Stimulated activated CD4-positive, alpha-beta T cell treated with anti-CD3 and anti-CD28 coated beads, Interleukin-1b, Interleukin-23, amount 100 ng/mL, for 1 hour (primary cell): ENCODE measurements at places on chromosomes 4 and X.

DNA sequence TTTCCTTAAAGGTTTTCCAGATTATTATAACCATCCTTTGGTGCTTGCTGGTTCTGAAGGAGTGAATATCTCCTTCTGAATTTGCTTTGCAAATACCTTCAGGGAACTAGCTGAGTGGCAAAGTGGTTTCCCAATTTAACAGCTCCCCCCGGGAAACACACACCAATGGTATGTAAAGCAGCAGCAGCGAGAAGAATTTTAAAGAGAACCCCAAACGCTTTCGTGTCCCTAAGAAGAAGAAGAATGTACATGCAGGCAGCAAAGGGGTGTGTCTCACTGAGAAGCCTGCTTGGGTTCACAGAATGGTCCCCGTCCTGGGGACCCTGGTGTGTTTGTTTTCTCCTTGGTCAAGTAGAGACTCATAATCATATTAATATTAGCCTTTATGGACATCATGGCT is 4.2 kb upstream of the AKAP17A start:
- DNase-seq = no peak

DNA sequence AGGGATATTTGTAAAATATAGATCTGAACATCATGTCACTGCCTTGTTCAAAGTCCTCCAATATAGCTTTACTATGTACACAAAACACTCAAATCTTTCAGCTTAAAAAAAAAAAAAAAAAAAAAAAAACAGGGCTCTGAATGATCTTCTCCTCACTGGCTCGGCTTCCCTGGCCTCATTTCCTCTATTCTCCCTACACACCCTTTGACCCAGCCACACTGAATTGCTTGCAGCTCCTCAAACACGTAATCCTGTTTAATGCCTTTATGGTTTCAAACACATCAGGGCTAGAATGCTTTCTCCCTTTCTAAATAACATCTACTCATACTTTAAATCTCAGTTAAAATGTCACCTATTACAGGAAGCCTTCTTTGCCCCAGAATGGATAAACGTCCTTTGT is 60.8 kb downstream of the MTMR8 start:
- no peak for DNase-seq

- no peak for DNase-seq
Measured at GRCh38 chrX:115448146-115448545, 112.8 kb upstream of the PLS3 start.

GRCh38 chr4:80931631-80932081 is 98.9 kb upstream of the BMP3 start:
- no peak for DNase-seq

DNA sequence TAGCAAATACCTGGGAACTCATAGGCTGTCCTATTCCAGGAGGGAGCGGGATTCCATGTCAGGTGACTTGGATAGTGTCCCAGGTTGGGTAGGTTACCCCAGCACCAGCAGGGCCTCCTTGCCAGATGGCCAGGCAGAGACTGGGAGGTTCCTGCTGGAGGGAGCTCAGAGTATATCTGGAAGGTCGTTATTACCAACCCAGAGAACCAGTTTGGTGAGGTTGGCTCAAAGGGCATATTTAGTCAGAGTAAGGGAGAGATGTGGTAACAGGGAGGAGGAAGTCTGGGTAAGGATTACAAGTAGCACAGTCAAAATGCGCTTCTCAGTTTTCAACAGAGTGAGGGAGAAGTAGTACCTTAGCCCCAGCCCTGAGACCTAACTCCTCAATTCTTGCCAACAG is 53.3 kb upstream of the LNX1 start:
- DNase-seq = no peak

DNA sequence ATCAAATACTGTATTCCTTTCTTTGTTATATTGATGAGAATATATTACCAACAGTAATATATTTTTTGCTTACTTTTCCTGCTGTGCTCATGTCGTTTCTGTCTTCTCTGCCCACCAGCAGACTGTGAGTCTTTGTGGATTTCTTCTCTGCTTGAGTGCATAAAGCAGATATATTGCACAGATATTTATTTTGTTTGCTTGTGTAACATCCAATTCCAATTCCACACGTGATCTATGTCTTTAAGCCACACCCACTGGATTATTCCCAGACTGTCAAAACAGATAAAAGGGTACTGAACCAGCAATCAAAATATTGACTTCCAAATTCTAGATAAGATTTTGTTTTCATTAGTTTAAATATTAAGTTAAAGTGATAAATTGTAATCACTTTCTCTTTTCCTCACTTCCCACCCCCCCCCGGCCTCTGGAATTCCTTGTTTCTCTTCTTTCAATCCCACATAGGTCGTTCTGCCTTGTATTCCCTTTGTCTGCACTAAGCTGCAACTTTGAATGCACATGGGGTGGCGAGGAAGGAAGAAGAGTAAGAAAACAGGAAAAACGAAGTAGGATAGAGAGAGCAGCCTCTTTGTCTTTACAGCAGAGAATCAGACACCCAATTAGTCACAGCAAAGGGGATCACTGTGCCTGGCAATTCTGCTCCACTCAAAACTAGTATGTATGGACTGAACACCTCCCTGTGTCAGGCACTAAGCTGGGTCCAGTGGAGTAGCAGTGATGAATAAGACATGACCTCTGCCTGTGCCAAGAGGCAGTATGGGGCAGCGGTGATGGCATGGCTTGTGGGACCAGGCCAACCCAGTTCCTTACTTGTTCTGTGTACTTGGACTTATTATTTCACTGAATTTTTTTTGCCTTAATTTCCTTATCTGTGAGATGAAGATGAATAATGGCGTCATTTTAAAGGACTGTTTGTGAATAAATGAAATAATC is at the start of gene ADH1B:
TSS of gene ADH1B (minus strand) at position 161 of the 951 bp plus-strand sequence. CDS start at position 91, 70 bp downstream.
- DNase-seq = no peak

DNA sequence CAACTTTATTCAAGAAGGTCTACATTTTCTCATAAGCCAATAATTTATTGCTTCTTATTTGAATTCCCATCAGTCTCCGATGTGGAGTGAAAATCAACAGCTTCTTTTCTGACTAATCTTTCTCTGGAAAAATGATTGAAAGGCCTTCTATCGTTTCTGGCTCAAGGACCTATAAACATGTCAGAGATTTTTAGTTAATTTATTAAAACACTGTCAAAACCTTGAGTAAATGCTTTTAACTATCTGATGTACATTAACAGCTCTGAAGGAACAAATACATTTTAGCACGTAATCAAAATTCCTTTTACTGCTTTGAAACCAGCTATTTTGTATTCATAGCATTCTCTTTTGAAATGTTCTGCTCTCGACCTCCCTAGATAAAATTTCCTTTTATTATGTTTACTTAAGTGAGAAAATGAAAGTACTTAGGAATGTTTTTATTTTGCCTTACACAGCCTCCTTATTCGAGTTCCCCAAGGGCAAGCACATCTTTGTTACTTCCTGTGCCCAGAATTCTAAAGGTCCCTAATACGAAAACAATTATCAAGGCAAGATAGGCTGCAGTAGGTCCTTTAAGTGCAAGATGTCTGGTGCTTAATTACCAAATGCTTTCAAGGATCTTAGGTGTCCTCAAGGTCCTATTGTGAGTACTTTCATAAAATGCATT is 3.1 kb upstream of the ZFX start:
- DNase-seq = no peak

GRCh38 chr4:142155347-142155746 is 519.0 kb downstream of the IL15 start:
- no peak for DNase-seq

DNA sequence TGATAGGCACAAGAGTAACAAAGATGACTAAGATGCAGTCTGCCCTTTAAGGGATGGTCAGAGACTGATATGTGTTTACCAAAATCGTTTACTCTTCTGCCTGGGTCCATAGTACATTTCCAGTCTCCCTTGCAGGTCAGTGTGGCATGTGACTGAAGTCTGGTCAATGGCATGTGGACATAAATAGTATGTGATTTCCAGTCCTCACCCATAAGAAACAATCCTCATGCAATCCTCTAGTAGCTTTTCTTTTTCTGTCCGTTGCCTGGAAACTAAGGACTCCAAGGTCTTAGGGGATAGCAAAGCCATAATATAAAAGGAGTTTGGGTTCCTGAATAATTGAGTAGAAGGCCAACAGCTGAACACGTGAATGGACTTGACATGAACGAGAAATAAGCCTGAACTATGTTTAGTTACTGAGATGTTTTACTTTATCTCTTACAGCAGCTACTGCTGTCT is 1.1 kb downstream of the SLC9B2 start:
- no peak for DNase-seq

DNA sequence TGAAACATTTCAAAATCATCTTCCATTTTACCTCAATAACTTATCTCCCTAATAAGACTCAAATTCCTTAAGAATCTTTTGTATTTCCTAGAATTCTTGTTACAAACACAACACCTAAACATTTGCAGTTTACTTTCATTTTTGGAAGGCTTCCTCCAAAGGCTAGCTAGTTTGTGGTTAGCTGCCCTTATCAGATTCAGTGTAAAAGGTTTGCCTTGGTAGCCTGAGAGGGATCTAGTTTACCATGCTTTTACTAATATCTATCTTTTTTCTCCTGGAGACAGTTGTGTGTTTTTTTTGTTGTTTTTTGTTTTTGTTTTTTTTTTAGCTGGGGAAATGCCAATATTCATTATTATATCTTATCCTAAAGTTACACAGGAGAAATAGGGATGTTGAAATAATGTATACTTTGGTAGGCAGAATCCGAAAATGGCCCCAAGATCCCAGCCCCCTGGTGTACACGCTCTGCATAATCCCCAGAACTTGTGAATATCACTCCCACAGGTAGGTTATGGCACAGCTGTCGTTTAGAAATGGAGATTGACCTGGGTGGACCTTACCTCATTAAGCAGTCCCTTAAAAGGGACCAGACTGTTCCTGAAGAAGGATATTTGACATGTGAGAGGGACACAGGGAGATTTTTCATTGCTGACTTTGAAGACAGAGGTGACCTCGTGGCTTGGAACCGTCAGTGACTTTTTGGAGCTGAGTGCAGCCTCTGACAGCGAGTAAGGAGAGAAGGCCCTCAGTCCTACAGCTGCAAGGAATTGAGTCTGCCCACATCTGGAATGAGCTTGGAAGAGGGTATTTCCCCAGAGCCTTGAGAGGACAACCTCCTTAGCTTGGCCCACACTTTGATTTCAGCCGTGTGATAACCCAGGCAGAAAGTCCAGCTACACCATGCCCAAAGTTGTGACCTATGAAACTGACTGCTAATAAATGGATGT is 33.4 kb downstream of the SEPTIN11 start:
- DNase-seq = no peak

GRCh38 chrX:30898886-30899285 is 9.8 kb upstream of the TAB3 start:
- DNase-seq = no peak

GRCh38 chrX:120305531-120306141 is 5.6 kb downstream of the TMEM255A start:
- no peak for DNase-seq

- DNase-seq = no peak
Measured at GRCh38 chr4:83613994-83614393, 78.1 kb downstream of the GPAT3 start.

DNA sequence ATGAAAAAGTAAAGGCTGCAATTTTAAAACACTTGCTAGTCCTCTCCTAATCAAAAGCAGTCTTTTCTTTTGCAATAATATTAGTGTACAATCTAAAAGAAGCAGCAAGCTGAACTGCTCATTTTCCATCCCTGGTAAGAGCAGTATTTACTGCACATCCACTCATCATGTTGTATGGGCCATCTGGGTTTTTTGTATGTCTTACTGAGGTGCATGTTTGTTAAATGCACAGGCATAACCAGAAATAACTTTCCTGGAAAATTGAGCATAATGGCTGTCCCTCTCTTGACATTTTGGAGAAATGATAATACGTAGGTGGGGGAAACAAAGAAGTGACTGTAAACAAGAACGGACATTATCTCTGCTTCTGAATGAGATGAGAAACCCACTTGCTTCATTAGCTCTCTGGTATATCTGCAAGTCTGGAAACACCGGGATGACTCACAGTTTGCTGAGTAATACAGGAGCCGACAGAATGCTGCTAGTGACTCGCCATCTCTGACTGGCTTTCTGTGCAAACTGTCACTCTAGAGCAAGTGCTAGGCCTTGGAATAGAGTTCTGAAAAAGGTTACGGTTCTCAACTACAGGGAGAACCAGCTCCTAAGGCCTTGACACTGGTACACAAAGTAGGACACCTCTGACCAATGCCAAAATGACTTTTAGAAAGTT is 85.7 kb upstream of the MTM1 start:
- peak; percentile 13 for DNase-seq

DNA sequence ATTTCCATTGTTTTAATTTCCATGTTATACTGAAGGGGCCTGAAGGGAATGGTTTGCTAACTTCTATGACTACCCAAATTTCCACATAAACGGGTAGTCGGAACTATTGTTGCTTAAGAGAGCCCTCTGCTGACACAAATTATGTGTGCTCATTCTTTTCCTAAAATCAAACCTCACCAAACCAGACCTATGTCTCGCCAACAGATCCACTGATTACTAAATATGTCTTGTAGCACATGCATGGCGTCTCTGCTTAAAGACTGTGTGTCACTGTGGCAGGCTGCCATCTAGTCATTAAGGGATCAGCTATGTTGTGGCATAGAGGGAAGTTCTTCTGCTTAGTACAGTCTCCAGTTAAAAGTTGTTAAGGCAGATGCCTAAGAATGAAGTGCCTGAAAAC is 25.1 kb downstream of the PIR start:
- no peak for DNase-seq

GRCh38 chrX:111309083-111309482 is 38.8 kb upstream of the CAPN6 start:
- no peak for DNase-seq

DNA sequence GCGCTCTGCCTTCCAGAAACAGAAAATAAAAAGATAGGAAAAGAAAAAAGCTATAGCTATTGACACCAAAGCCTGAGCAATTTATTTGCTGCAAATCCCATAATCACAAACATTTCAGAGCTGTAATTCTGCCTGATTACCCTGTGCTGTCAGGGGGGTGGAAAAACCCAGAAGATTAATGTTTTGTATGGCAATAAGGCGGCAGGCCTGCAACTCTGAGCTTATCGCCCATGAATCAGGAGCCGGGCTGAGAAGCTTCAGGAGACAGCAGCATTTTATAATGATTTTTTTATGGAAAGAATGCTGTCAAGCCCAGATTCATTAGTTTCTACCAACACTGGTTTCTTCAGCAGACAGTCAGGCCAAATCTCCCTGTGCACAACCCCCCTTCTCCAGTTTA is 82.6 kb upstream of the TMEM164 start:
- DNase-seq = no peak

DNA sequence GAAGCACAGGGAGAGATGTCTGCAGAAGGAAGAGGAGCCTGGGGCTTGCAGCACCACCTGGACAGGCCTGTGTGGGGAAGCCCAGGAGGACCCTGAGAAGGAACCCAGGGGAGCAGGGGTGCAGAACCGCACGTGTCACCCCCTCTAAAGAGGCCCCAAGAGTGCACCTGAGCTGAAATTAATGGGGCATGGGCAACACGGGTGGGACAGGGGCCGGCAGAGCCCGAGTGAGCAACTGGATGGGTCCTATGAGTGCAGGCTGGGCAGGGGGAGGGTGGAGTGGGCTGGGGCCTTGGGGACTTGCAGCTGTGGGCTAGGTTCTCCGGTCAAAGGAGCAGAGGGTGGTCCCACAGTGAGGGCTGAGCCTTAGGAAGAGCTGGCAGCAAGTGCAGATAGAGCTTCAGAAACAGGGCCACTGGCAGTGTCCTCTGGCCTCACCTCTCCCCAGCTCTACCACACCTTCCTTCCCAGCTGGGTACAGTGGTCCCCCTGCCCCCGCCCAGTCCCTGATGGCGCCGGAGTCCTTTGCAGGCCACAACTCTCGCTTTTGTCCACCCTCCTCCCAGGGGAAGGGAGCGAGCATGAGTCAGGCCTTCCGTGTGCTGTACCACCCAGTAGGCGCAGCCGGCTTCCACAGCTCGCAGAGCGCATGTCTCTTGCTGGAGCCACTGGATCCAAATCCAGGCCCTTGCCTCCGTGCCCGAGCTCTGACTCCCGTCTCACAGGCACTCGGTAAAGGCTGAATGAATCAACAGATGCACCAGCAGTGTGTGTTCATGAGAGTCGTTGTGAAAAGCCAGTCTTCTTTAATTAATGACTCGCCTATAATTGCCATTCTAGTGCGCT is 131.6 kb downstream of the HMX1 start:
- no peak for DNase-seq
